NCI-H446 (cell line): ENCODE measurements at places on chromosomes 2 and 18.

- no peak for DNase-seq
Measured at GRCh38 chr2:146079216-146079615, 1559.3 kb upstream of the ZEB2 start.

DNA sequence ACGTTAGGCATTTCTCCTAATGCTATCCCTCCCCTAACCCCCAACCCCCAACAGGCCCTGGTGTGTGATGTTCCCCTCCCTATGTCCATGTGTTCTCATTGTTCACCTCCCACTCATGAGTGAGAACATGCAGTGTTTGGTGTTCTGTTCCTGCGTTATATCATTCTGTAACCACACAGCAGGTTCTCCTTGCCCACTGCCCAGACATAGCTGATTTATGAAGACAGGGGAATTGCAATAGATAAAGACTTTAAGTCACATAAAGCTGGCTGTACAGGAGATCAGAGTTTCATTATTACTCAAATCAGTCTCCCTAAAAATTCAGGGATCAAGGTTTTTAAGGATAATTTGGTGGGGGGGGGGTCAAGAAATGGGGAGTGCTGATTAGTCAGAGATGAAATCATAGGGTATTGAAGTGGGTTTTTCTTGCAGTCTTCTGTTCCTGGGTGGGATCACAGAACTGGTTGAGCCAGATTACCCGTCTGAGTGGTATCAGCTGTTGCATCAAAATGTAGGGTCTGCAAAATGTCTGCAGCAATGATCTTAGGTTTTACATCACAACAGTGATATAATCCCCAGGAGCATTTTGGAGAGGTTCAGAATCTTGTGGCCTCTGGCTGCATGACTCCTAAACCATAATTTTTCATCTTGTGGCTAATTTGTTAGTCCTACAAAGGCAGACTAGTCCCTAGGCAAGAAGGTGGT is 392.1 kb upstream of the KCNJ3 start:
- no peak for DNase-seq

DNA sequence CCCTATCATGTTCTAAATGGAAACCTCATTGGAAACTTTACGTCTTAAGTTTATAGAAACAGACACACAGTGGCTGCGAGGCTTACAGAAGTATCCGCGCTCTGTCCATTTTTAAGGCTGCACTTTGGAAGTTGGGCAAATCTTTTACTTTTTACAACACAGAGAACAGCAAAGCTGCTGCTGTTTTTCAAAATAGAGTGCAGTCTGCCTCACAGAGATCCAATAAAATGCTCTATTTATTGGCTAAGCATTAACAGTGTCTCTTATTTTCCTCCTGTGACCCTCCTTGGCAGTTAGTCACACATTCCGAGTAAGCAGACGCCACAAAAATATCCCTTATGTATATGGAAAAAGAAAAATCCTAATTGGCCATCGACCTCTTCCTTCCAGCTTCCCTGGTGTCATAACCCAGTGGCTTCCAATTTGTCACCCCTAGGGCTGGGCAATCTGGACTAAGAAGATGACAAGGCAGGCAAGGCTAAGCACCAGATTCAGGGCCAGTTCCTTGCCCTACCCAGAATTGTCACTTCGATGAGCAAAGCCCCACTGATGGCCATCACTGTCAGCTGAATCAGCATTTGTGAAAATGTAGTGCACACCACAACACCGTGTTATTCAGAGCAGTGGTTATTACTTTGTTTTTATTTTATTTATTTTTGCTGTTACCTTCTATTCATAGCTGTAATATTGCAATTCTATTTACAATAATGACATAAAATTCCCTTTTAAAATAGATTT is 47.7 kb upstream of the MEIS1 start:
- DNase-seq, result no peak

- DNase-seq, result no peak
Measured at GRCh38 chr2:63658176-63658968, 69.6 kb downstream of the MDH1 start.

DNA sequence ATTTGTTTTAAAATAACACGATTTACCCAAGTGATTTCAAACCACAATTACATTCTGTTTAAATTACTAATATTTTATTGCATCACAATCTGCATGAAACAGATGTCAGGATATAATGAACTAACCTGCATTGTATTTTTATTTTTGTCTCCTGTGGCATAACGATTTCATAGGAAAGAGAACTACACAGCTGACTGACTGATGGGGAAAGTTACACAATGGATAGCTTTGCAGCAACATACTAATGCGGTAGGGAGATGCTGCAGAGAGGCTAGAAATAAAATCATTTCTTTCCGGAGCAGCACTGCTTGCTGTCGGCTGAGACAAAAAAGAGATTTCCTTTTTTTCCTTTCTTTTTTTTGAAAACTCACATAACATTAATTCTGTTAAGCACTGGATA is 36.9 kb downstream of the SCN1A start:
- no peak for DNase-seq
